ENCODE measurements at places on chromosomes 11 and 22. TPM values are rescaled to one million over a fixed set of nuclear protein-coding genes. Genes with fewer than 3 reads are reported as not detected.

Gene SCN2B
- 0.43 TPM for total RNA-seq

Gene SAA2
- total RNA-seq: not detected

Gene RAB39A
- not detected for total RNA-seq

Gene HBE1
- total RNA-seq: not detected

Gene FBLN1
- total RNA-seq: 957 TPM

Gene SMTNL1
- total RNA-seq: not detected
